Cardiac muscle cell (in vitro differentiated cells and primary cell): ENCODE measurements at places on chromosomes 16 and 17.
A peak's percentile ranks its signal among the peaks of the same experiment; 100 is the strongest.

DNA sequence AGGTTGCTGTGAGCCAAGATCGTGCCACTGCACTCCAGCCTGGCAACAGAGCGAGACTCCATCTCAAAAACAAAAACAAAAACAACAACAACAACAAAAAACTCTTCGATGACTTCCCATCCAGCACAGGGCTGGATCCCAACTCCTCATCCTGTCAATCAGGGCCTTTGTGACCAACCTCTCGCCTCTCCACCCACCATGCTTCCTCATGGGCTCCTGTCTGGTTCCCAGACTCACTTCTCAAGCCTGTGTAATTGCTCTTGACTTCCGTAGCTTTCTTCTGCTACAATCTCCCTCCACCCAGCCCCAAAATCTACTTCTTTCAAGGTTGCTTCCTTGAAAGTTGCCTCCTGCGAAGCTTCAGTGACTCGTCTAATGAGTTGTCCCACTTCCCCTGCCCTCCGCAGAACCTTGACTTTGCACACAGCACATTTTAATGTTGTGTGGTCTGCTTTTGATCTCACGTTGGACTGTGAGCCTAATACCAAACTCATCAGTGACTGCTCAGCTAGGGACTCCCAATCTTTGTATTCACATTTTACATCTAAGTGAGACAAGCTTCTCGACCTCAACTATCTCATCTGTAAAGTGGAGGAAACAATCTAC, 936 bp upstream of the RASL10B start:
- no peak overlapping the region for H3K27ac ChIP-seq
- H3K36me3 ChIP-seq, result no peaks in the 10 kb centered on the region
- DNase-seq, result no peak
- no peak overlapping the region for H3K4me3 ChIP-seq
- H3K27me3 ChIP-seq, result no peaks in the 10 kb centered on the region

DNA sequence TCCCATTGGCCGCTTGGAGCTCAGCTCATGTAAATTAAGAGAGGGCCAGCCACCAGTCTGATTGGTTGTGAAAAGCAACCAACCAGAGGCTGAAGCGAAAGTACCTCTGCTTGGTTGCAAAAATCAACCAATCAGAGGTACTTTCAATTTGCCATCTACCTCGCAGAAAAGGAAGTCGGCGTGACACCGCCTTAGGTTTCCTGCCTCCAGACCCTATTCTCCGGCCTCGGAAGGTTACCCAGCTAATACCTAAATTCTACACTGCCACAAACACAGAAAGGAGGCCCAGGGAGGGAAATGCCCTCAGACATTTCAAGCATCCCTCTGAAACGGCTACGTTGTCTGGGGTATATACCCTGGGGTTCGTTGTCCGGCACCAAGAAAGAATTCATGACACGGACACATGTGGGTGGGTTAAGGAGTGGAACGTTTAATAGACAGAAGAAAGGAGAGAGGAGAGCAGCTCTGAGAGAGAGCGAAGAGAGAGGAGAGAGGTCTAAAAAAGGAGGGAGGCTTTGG, 481.3 kb downstream of the TMEM114 start:
- no peak overlapping the region for H3K27ac ChIP-seq
- no peak overlapping the region for H3K4me3 ChIP-seq
- no peaks in the 10 kb centered on the region for H3K4me1 ChIP-seq
- H3K36me3 ChIP-seq, result no peaks in the 10 kb centered on the region
- no peak for DNase-seq
- no peaks in the 10 kb centered on the region for H3K27me3 ChIP-seq

DNA sequence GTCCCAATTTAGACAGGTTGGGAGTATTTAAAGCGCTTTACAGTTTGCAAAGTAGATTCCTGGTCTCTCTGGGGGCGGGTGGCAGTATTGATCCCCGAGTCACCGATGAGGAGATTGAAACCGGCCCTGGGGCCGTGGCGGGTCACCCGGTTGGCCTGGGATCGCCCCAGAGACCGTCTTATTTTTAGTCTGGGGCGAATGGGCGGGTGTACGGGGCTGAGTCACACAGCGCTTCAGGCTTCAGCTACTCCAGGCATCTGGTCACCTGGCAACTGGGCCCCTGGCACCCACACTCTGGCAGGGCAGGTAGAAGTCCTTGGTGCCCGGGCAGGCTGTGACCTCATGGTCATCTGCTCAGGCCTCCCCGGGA, 669 bp downstream of the MIEF2 start:
- peak overlapping the region; percentile 48 for H3K4me3 ChIP-seq
- H3K27me3 ChIP-seq, result no peaks in the 10 kb centered on the region

DNA sequence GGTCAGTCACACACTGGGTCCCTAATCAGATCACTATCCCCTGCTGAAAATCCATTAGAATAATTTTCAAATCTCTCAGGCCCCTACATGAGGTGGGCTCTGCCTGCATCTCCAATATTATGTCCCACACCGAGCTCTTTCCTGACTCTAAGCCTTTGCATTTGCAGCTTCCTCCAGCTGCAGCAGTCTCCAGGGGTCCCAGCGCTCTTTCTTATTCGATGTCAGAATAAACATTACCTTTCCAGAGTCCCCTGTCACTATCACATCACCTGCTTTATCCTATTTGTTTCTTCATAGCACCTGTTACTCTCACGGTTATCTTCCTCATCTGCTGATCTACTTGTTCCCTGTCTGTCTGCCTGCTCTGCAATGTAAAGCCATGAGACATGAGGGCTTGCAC, 57.3 kb upstream of the MON1B start:
- H3K36me3 ChIP-seq, result no peaks in the 10 kb centered on the region
- peaks cover 14% of the 10 kb centered on the region for H3K4me1 ChIP-seq
- no peak overlapping the region for H3K27ac ChIP-seq
- no peaks in the 10 kb centered on the region for H3K27me3 ChIP-seq

DNA sequence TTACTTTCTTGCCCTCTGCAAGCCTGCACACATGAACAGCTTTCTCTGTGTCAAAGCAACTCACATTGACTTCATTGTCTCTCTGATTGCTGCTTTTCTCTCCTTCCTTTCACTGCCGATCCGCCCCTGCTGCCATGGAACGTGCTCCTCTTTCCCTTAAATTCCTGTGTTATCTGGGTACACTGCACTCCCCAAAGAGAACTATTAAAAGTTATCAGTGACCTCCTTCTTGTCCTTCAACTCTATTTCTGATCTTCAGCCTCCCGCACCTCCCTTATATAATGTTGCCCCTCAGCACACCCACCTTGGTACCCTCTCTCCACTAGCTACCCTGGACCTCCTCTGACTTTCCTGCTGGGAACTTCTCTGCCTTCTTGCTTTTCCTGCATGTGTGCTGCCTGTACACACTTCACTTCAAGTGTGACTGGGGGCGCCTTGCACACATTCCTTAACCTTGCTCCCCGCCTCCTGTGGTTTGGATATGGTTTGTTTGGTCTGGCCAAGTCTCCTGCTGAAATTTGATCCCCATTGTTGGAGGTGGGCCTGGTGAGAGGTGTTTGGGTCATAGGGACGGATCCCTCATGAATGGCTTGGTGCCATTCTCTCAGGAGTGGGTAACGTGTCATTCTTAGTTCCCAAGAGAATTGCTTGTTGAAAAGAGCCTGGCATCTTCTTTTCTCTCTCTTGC, 26.7 kb upstream of the PMP22 start:
- H3K27ac ChIP-seq, result peak overlapping the region; percentile 26
- DNase-seq, result peak; percentile 83
- H3K36me3 ChIP-seq, result no peaks in the 10 kb centered on the region
- peaks cover 8% of the 10 kb centered on the region for H3K4me1 ChIP-seq
- H3K4me3 ChIP-seq, result no peak overlapping the region

DNA sequence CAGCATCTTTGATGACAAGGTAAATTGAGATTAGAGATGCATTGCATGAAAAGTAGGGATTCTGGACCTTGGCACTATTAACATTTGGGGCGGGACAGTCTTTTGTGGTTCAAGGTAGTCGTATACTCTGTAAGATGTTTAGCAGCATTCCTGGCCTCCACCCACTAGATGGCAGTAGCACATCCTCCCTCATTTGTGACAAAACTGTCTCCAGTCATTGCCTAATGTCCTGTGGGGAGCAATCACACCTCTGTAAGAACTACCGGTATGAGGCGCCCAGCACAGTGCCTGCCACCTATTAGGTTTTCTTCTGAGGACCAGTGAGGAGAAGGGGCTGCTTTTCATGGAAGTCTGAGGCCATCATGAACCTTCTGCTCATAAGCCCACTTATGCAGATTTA, 180.8 kb downstream of the RBFOX1 start:
- DNase-seq, result no peak
- H3K4me1 ChIP-seq, result no peaks in the 10 kb centered on the region
- H3K27ac ChIP-seq, result no peak overlapping the region
- no peaks in the 10 kb centered on the region for H3K36me3 ChIP-seq
- H3K27me3 ChIP-seq, result no peaks in the 10 kb centered on the region
- no peak overlapping the region for H3K4me3 ChIP-seq
